ENCODE measurements at places on chromosomes 1 and 21.

GRCh38 chr1:5914676-5915365 is 77.4 kb downstream of the NPHP4 start:
- DNase-seq = no peak

- no peak for DNase-seq
Measured at GRCh38 chr21:41743321-41744027, 23.4 kb downstream of the RIPK4 start.

DNA sequence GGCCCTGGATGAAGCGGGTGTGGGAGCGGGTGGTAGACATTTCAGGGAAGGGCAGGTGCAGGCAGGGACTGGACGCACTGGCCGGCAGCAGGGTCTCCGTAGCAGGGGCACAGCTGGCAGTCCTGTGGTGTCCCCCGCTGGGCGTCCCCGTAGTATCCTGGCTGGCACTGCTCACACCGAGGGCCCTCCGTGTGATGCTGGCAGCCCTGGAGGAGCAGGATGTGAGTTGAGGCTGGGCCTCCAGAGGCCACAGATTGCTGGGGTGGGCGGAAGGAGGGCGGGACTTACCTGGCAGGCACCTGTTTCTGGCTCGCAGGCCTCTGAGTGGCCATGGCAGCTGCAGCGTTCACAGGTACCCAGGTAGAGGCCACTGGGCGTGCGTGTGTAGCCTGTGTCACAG is 62.3 kb downstream of the LDLRAD2 start:
- no peak for DNase-seq

DNA sequence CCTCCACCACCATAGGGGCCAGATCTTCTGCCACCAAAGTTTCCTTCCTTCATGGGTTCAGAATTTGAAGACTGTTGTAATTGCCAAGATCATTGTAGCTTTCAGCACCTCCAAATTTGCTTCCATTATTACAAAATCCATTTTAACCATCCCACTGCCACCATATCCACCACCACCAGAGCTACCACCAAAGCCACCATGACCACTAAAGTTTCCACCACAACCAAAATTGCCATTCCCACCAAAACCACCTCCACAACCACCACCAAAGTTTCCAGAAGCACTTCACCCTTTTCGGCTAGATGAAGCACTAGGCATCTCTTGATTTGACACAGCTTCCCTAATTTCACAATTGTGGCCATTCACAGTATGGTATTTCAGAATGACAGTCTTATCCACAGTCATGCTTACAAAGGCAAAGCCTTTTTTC is 45.2 kb downstream of the SLC30A7 start:
- no peak for DNase-seq

- no peak for DNase-seq
Measured at GRCh38 chr21:44666401-44667320, at the start of gene KRTAP12-2. KRTAP12-2 (minus strand) TSS chr21:44666927; CDS start chr21:44666886, 41 bp downstream.

DNA sequence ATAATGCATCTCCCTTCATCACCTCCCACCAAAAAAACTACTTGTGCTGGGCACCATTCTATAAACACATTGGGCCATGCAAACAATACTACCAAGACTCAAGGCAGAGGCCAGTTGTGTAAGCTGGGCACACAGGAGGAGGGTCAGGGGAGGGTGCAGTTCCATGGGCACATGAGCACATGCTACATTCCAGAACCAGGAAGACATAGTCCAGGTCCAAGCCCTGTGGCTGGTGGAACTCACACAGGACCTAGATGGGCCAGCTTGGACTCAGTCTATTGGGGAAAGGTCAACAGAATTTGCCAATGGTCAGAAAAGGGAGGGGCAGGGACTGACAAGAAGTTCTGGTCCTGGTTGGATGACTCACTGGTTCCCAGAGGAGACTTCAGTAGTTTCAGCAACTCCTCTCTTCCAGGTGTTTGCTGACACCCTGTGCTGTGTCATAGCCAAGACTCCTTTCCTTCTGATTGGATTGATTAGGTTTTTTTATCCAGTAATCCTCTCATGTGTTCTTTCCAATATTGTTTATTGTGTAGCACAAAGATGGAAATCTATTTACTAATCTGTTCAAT is 249.7 kb downstream of the C1orf94 start:
- no peak for DNase-seq

- no peak for DNase-seq
Measured at GRCh38 chr1:3787349-3787715, 9.0 kb downstream of the LRRC47 start.

GRCh38 chr1:156556354-156556753 is 16.0 kb downstream of the IQGAP3 start:
- DNase-seq = no peak

GRCh38 chr1:204176049-204176448 is 9.9 kb upstream of the REN start:
- no peak for DNase-seq
